ENCODE measurements at places on chromosomes 7 and 10.

- DNase-seq = peak; percentile 16
Measured at GRCh38 chr7:105118612-105119600, 104.9 kb downstream of the KMT2E start.

DNA sequence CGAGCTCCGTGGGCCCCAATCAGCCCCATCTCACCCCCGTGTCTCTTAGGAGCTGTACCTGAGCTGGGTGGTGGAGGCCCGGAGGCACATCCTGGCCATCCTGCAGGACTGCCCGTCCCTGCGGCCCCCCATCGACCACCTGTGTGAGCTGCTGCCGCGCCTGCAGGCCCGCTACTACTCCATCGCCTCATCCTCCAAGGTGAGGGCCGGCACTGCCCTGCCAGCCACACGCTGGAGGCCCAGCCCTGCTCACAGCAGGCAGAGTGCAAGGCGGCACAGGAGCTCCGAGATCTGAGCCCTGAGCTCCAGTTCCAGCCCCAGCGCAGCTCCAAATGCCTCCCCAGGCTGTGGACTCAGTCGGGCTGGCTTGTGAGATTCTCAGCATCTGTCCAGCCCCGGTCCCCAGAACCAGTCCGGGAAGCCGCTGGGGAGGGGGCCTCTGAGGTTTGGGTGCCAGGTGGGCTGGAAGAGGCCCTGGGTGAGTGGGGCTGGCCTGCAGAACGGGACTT, 9.3 kb downstream of the TMEM120A start:
- no peak for DNase-seq

- peak; percentile 35 for DNase-seq
Measured at GRCh38 chr10:23439961-23440889, 1.4 kb downstream of the OTUD1 start.

- no peak for DNase-seq
Measured at GRCh38 chr10:122326385-122326784, 48.1 kb upstream of the PLEKHA1 start.

- no peak for DNase-seq
Measured at GRCh38 chr7:16121876-16122390, 299.4 kb downstream of the CRPPA start.

GRCh38 chr10:68550747-68551411, 9.3 kb upstream of the TET1 start:
- DNase-seq = peak; percentile 34

Data from CD4-positive, alpha-beta T cell treated with Interleukin-6 for 4 hours (primary cell).